Activated CD4-positive, alpha-beta T cell treated with anti-CD3 and anti-CD28 coated beads, Interleukin-2, amount 10 ng/mL, durations not matched to agents 24 days and 14 days (primary cell): ENCODE measurements at places on chromosomes 4 and X. TPM values are rescaled to one million over a fixed set of nuclear protein-coding genes. Genes with fewer than 3 reads are reported as not detected.

Gene USP17L27
- not detected in 2 replicates for total RNA-seq

Gene PPEF2
- total RNA-seq: 0.23 TPM in 1 of 2 replicates, not detected in the other

Gene BEX1
- not detected in 2 replicates for total RNA-seq

DNA sequence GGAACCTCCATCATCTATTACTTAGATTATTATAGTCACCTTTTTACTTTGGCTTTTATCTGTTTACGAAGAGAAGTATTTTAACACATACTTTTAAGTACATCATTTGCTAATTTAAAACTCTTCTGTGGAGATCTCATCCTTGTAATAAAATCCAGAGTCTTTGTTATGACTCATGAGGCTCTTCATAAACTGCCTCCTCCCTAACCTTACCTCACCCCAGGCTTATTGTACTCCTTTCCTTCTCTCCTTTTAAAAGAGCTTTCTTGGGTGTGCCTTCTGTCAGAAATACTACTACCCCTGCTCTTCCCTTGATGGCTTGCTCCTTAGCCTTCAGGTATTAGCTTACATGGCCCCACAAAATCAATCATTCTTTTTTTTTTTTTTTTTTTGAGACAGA is 6.6 kb downstream of the ARL9 start:
- DNase-seq: no peak

- no peak for DNase-seq
Measured at GRCh38 chr4:117434424-117434823, 349.0 kb upstream of the TRAM1L1 start.

- DNase-seq: no peak
Measured at GRCh38 chrX:124194199-124194598, 138.3 kb upstream of the TEX13D start.

DNA sequence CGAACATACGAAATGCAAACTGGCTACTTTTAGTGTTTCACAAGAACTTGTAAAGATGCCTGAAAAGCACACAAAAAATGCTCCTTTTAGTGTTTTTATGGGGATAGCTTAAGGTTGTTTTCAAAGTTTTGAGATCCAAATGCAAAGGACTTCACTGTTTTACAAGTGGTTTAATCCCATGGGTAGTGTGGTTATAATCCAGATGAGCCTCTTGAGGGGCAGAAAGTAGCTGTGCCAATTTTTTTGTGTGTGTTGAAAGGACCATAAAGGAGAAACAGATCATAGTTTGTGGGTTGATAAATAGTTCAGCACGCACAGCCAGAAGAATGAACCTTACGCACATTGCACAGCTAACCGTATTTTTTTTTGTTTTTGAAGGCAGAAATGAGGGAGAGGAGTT is 126.9 kb upstream of the GIMD1 start:
- no peak for DNase-seq

GRCh38 chrX:156004256-156004655 is 6.8 kb downstream of the IL9R start:
- DNase-seq: no peak
